ENCODE measurements at places on chromosomes 6 and 20.
A peak's percentile ranks its signal among the peaks of the same experiment; 100 is the strongest.

DNA sequence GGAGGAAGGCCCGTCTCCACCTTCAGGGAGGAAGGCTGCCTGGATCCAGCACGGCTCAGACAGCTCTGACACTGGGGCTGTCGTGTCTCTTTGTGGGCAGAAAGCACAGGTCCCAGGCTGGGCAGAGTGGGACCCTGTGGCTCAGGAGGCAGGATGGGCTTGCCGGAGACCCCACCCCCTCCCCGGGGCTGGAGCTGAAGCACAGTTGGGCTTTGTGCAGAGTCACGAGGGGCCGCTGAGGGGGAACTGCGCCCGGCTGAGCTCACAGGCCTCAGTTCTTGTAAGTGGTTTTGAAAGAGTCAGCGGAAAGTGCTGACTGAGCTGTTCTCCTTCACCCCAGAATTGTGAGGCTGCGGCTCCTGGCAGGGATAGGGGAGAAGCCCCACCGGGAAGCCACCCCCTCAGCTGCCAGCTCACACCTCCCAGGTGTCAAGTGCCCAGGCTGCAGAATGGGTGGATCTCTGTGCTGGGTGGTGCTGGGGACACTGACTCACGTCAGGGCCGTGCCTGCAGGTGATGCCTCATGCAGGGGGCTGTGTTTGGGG lies 145.5 kb upstream of the RNF24 start:
- DNase-seq, result no peak

DNA sequence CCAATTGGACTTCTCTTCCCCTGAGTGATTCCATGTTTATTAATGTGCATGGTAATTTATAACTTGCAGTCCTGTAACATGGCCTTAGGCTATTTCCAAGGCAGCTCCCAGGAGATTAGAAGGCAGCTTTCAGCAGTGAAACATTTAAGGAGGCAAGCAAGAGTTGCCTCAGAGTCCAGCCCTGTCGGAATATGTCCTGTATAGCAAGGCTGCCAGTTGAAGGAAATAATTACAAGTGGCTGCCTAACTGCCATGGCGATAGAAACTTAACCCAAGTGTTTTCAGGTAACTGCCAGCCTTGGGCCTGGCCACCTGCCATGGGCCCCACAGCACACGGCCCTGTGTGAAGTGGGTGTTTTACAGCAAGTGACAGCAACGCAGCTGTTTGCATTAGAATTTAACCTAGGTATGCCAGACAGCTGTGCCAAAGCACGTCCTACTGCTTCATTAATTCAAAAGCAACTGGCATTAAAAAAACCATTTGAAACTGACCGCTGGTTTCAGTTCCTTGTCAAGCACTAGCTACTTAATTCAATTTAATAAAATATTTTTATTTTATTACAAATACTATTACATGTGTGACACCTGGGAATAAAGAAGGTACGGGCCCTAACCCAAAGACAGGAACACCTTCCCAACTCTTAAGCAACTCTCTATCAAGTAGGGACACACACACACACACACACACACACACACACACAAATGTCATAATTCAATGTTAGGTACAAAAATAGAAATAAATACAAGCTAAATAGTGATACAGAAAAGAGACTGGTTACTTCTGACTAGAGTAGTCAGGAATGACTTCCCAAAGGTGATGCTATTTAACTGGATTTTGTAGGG lies 151.8 kb upstream of the HEY2 start:
- DNase-seq, result no peak

DNA sequence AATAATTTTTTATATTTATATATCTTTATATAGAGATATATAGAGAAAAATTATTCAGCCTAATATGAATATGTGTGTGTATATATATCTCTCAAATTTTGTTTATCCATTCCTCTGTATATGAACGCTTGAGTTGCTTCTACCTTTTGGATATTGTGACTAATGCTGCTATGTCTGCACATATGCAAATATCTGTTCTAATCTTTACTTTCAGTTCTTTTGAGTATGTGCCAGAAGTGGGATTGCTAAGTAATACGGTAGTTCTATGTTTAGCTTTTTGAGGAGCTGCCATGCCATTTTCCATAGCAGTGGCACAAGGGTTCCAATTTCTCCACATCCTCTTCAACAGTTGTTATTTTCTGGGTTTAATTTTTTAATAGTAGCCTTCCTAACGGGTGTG lies 72.8 kb upstream of the CEP85L start:
- no peak for DNase-seq

GRCh38 chr6:138682704-138683527 lies 90.7 kb upstream of the CCDC28A start:
- DNase-seq, result no peak

DNA sequence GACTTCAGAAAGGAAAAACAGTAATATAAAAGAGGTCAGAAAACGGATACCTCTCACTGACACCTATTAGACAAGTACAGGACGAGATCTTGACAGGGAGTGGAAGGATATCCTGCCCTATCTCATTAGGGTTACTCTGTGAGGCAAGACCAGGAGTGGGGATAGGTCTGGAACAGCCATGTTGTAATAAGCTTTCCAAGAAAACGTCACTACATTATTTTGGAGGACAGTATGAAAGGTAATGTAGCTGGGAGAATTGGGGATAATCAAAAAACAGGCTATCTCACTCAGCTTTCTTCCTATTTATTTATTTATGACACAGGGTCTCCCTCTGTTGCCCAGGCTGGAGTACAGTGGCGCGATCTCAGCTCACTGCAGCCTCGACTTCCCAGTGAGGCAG lies 25.3 kb downstream of the HMGN4 start:
- no peak for DNase-seq

DNA sequence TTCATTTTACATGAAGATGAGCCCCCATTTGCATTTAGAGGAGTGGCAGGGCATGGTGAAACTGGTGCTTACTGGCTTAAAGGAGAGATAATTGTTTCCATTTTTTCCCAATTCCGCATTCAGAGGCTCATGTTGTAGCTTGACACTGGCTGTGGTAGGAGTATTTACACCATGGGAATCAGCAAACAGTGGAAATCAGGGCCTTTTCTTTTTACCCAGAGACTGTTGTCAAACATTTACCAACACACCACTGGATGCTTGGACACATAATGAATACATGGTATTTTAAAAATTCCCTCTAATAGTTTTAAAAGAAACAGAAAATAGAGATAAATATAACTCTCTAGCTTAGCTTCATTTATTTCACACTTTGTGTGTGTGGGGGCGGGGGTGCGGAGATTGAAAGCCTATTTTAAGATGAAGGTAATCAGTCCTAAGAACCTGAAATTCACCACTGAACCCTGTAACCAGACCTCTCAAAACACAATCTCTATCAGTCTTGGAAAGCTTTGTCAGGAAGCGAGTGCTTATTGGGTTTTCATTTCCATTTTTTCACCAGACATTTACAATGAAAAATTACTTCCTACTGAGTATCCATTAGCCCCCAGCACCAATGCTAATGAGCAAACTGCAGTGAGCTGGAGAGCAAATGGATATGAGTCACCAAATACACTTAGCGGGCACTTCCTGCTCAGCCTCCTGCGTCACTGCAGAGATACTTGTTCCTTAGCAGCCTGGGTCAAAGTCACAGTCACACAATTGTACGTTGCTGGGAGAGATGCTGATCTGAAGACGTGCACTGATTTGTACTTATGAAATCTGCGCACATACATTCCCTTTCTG lies 532.0 kb downstream of the BCKDHB start:
- DNase-seq, result peak; percentile 0

GRCh38 chr20:33209789-33210188 lies 7.4 kb upstream of the BPIFA3 start:
- no peak for DNase-seq

DNA sequence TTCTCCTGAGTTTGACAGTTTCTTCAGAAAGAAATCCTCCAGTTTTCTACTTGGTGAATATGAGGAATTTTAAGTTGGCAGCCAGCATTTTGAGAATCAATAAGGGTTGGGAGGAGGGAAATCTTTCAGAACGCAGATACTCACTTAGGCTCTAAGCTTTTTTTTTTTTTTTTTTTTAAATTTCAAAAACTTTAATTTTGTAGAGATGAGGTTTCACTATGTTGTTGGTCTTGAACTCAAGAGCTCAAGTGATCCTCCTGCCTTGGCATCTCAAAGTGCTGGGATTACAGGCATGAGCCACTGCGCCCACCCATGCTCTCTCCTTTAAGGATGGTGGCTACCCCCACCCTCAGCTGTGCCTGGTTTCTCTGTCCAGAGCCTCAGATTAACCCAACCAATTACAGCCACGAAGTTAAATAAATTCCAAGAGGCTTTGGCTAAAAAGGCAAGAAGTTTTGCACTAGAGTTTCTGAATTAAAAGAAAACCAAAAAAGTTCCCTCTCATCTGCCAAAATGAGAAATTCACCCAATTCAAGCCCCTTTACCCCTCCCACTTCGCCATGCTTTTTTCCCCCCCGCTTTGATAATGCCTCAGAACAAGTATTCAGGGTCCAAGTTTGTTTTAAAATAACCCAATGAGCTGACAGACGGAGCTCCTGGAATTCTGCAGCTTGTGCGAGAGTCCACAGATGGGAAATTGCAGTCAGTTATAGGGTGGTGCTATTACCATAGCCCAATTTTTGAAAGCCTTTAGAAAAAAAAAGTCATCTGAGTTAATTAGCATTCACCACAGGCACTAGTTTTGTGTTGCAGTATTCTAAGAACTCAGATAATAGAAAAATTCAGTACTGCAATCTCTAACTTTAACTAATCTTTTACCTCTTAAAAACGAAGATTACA lies 94.3 kb upstream of the BEND3 start:
- DNase-seq, result no peak

- DNase-seq, result no peak
Measured at GRCh38 chr6:34315780-34316179, 67.0 kb upstream of the SMIM29 start.

GRCh38 chr6:77106992-77107391 lies 356.3 kb downstream of the HTR1B start:
- no peak for DNase-seq

DNA sequence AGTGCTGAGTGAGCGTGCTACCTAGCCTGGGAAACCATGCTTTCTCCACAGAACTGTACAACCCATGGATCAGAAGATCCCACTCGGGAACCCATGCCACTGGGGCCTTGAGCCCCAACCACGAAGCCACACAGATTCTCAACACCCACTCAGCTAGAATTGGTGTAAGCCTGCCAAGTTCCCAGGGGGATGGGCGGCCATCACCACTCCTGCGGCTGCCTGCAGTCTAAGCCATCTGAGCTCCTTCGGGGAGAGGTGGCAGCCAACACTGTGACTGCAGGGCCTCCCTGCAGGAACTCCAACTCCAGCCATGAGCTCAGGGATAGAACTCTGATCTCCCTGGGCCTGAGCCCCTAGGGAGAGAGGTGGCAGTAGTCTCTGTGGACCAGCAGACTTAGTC lies 33.6 kb upstream of the SENP6 start:
- no peak for DNase-seq

DNA sequence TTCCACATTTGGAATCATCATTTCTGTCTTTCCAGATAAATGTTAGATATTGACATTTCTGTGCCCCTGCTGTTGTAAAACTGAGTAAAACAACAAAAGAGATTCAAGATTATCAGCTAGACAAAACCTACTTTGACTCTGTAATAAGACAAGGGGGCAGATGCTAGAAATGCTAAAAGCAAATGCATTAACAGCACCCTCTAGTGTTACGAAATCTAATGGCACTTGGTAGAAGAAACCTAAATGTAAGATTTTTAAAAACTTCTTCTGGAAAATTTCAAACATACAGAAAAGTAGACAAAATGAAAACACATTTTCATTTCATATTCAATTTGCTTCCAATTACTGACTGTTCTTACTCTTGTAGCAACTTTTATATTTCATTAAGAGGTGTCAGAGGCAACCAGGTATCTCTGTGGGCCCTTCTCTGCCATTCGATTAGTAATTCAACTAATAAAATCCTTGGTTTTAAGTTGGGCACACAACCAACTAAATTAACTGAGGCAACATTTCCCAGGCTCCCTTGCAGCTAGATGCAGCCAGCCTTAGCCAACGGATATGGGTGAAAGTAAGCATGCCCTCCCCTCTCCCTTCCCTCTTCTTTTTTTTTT lies 45.0 kb downstream of the SLC23A2 start:
- no peak for DNase-seq

GRCh38 chr6:169800116-169800667 lies 48.8 kb downstream of the ERMARD start:
- DNase-seq, result no peak

DNA sequence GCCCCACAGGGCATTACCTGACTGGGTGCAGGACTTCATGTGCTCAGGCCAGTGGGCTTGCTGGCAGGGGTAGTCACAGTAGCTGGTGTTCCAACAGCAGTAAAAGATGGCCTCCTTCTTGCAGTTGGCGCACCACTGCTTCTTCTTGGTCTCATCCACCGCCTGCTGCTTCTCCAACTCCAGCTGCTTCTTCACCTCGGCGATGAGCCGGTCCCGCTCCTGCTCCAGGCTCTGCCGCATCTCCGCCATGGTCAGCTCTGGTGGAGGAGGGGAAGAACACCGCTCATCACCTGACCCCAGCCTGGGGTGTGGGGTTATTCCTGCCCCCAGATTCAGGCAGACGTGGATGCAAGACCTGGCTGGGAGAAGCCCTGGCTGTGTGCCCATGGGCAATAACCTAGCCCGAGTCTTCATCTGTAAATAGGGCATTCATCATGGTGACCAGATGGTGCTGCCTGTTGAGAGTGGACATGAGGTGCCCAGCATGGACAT lies 132.2 kb downstream of the ZMYND8 start:
- no peak for DNase-seq

DNA sequence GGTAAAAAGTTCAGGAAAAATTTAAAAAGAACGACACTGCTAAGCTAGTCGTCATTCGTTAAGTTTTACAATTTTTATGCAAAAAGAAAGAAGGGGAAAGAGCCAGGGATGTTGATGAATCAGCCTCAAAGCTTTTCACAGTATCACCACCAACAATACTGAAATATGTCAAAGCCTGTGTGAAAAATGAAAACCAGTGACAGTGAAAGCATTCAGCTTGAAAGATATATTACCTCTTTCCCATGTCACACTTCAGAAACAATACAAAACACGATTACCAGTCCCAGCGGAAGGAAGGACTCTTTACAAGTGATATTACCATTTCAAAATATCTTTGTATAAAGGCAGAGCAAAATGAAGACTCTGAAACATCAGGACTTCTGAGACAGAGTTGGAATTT lies 489.2 kb downstream of the EPHA7 start:
- no peak for DNase-seq

DNA sequence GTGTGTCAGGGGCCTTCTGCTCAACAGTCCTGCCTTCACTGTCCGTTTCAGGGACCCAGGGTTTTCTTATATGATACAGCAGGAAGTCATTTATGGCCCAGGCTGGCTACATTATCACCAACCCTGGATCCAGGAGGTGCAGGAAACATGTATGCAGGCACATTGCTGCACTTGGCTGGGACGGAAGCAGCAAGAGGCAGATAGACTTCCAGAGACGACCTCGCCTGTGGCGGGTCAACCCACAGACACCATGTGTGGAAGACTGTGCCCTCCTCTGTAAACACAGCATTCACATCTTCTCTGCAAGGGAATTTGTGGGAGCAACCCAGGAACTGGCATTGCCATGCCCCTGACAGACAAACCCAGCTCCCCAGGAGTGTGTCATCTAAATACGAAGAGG lies 43.7 kb downstream of the TBC1D7 start:
- DNase-seq, result no peak

- DNase-seq, result no peak
Measured at GRCh38 chr6:83601119-83601518, 88.8 kb downstream of the PRSS35 start.

All from stimulated activated CD8-positive, alpha-beta memory T cell treated with anti-CD3 and anti-CD28 coated beads, Interleukin-12 subunit alpha, Interleukin-12 subunit beta, amount 100 ng/mL, for 4 hours (primary cell).